ENCODE measurements at places on chromosomes 3 and 15.

DNA sequence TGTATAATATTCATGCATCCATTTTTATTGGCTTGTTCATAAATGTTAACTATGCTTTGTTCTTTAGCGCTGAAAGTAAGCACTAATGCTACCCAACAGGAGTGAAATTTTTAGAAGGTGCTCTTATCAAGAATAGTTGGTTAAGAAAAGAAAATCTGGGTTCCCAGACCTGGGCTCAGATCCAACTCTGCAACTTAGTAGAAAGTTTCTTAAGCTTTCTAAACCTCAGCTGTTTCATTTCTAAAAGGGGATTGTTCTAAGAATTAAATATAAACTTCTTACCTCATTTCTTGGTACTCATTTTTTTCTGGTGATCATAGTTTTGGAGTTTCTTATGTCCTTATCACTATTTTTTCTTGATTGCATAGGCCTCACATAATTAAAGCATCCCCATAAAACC lies 12.1 kb downstream of the ARPP21 start:
- no peak for DNase-seq

- DNase-seq, result no peak
Observed at GRCh38 chr3:120021523-120021922, 72.7 kb downstream of the GSK3B start.

DNA sequence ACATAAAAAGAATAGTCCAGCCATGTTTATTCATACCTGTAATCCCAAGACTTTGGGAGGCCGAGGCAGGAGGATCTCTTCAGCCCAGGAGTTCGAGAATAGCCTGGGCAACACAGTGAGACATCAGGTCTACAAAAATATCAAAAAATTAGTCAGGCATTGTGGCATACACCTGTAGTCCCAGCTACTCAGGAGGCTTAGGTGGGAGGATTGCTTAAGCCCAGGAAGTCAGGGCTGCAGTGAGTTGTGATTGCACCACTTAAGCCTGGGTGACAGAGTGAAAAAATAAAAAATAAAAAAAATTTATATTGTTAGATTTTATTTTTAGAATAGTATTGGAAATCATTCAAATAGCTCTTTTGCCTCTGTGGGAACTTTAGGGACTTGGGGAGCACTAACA lies 12.8 kb upstream of the TM4SF1 start:
- DNase-seq, result no peak

DNA sequence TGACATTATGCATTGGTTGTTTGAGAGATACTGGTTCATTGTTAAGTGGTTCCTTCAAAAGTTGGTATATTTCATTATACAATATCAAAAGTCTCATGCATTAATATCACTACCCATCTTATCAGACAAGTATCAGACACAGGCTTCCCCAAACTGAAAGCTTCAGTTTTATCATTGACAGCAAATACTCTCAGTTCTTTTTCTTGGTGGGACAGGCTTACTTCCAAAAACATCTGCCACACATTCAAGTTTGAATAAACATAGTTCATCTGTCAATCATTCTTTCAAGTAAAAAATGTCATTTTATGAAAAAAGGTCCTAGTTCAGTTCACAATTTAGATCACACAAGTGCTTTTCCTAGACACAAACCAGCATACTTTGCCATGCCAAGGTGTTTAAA lies 280.0 kb upstream of the TRIM42 start:
- no peak for DNase-seq

DNA sequence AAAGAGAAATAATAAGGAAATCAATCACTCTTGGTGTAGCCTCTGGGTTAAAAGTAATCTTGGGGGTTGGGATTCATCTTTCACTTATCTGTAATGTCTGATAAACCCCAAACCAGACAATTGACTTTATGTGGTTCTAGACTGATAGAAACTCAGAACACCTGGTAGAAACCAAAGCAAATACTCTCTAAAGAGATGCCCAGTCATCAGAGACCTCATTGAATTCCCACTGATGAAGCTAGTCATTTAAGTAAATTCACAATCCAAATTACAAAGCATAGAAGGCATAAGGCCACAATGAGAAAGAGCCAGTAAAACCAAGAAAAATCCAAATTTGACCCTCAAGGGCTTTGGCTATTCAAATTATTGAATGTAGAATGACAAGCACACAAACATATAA lies 250.6 kb downstream of the MBNL1 start:
- DNase-seq, result no peak

GRCh38 chr3:53858096-53858741 lies 11.9 kb downstream of the IL17RB start:
- no peak for DNase-seq

DNA sequence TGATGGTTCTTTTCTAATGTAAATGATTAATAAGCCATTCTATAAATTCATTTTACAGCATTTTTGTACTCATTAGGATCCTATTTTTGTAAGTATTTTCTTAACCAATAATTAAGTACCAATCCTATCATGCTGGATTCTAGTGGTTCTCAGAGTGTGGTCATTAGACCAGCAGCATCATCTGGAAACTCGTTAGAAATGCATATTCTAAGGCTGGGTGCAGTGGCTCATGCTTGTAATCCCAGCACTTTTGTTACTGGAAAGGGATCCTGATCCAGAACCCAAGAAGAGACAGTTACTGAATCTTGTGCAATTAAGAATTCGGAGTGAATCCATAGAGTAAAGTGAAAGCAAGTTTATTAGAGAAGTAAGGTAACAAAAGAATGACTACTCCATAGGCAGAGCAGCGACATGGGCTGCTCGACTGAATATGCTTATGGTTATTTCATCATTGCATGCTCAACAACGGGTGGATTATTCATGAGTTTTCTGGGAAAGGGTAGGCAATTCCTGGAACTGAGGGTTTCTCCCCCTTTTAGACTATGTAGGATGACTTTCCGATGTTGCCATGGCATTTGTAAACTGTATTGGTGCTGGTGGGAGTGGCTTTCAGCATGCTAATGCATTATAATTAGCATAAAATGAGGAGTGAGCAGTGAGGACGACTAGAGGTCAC lies 9.9 kb upstream of the CEMIP start:
- DNase-seq, result no peak

DNA sequence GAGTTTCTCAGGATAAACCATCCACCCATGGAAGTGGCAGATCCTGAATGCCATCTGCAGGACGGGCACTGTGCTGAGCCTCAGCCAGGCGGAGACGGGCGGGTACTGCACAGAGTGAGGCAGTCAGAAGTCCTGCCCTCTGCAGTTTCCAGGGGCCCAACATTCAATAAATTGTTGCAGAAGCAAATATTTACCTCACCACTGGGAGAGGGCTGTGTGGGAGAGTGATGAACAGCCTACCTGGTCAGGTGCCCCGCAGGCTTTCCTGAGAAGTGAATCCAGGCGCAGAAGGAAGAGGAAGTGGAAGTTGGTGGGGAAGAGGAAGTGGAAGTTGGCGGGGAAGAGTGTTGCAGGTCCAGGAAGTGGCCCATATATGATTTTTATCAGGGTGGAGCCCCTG lies 100.8 kb downstream of the SLCO3A1 start:
- no peak for DNase-seq

GRCh38 chr3:115351193-115351592 lies 204.1 kb upstream of the ZBTB20 start:
- no peak for DNase-seq

DNA sequence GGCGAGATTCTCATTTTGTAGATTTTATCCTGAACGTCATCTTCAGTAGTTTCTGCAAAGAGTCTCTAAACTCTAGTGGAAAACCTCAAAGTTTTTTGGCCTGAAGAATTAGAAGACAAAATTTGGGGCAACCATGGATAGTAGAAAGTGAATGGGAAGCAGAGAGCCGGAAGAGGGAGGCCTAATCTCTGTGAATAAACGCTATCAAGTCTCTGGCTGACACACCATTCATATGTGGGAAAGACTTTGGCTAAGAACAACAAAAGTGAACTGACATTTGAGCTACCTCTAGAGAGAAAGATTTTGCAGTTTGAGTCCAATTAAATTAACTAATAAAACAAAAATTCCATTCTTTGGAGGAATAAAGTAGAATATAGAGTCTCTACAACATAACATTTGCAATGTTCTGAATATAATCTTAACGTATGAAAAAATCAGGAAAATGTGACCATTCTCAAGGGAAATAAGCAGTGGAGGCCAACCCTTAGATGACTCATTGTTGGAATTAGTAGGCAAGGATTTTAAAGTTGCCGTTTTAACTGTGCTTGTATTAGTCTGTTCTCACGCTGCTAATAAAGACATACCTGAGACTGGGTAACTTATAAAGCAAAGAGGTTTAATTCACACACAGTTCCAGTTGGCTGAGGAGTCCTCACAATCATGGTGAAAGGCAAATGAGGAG lies 184.6 kb downstream of the C3orf38 start:
- no peak for DNase-seq

DNA sequence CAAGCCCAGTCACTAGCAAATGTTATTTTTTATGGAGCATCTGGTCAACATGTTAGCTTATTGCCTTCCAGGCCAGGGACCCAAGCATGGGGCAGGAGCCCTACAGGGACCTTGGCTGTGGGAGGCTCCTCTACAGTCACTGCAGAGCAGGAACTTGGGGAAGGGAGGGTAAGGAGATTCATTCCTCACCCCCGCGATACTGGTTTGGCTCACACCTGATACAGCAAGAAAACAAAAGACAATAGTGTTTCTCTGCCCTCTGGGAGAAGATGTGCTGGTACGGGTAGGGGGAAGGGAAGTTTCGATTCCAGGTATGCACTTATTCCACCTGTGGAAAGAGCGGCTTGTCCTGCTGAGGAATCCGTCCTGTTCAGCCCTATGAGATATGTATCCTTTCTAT lies 77.6 kb downstream of the SLC12A8 start:
- no peak for DNase-seq

- DNase-seq, result no peak
Observed at GRCh38 chr3:107641572-107642307, 119.0 kb downstream of the BBX start.

DNA sequence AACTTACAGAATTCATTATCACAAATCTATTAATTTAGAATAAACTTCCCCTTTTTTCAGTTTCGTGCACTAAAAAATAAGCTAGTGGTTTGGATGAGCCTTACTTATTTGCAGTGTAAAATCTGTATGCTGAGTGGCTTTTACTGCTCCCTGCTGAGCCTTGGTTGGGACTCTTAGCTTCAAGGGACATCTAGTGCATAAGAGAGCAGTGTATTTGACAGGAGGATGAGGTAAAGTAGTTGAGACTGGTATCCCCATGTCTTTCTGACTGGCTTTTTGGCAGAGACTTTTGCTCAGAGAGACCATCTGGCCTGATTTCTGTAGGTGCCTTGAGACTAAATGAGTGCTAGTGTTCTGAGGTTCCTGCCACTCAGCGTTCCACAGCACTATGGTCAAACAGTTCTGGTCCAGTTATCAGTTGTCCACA lies 11.8 kb downstream of the CAPN7 start:
- no peak for DNase-seq

DNA sequence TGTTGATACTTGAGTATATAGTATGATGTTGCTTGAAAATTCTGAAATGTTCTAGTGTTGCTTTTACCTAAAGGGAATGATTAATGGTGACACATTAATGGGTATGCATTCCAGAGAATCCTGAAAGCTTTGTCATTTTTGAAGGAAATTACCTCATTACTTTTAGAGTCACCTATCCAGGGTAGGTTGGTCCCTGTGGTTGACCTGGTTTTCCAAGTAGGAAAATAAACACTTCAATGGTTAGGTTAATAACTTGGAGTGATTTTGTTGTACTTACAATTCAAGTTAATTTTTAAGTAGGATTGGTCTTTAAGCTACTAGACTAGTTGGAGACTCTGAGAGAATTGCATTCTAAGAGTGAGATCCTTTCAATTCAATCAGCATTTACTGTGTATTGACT lies 31.0 kb downstream of the MITF start:
- no peak for DNase-seq

DNA sequence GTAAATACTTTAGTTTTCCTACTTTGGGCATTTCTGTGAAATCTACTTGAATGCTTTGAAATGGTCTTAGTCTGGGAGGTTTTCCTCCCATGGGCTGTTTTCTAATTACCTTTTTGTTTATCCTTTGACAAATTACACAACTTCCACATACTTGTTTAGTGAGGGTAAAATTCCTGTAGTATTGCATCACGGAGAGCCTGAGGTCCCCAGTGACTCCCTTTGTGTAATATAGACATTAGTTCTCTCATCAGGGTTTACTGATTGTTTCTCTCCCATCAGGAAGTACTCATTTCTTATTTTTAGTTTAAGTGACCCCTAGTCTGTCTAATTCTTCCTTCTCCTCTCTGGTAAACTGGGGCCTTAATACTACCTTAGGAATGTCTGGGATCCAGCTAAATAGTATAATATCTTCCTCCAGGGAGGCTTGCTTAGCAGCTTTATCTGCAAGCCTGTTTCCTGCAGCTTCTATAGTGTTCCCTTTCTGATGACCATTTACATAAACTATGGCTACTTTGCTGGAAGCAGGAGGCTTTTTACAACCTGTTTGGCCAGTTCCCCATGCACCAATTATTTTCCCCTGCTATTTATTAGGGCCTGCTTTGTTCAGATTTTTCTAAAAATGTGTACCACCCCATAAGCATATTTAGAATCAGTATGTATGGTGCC lies 87.2 kb upstream of the XCR1 start:
- no peak for DNase-seq

GRCh38 chr3:171374260-171374659 lies 85.9 kb downstream of the TNIK start:
- no peak for DNase-seq

GRCh38 chr15:52668133-52668532 lies 11.1 kb downstream of the ATOSA start:
- no peak for DNase-seq

DNA sequence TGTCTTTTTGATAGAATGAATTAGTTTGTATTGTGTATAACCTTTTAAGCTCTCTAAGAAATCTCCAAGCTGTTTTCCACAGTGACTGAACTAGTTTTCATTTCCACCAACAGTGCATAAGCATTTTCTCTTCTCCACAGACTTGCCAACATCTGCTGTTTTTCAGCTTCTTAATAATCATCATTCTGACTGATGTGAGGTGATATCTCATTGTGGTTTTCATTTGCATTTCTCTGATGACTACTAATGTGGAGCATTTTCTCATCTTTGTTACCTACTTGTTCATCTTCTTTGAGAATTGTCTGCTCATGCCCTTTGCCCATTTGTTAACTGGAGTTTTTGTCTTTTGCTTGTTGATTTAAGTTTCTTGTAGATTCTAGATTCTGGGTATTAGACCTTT lies 777.5 kb downstream of the OTOL1 start:
- DNase-seq, result no peak

DNA sequence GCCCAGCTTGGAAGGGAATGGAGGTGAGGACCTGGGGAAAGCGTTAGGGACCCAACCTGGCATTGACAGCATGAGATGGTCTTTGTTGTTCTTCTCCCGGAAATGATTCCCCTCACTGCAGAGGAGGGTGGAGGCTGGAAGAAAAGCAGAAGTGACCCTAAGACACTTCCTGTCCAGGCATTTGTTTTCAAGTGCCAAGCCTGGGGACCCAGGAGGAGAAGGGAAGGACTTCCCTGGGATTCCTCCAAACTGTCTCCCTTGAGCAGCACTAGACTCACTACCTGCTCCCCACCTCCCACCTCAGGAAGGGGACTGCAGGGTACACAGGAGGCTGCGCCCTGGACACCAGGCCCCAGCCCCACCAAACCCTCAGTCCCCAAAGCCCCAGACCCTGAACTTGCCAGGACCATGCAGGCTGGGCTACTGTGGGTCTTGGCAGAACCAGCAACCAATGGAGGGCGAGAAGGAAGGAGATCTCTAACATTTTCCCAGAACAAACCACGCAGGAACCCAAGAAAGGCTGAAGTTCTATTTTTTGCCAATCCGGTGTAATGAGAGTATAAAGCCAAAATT lies 9.8 kb upstream of the VIPR1 start:
- no peak for DNase-seq

GRCh38 chr3:196351541-196351940 lies 13.4 kb upstream of the TM4SF19 start:
- no peak for DNase-seq

Measured in midbrain (tissue), 1 donor.